ENCODE measurements at places on chromosomes 12 and 14.

GRCh38 chr12:15855646-15856045 lies 26.5 kb upstream of the STRAP start:
- DNase-seq, result no peak

DNA sequence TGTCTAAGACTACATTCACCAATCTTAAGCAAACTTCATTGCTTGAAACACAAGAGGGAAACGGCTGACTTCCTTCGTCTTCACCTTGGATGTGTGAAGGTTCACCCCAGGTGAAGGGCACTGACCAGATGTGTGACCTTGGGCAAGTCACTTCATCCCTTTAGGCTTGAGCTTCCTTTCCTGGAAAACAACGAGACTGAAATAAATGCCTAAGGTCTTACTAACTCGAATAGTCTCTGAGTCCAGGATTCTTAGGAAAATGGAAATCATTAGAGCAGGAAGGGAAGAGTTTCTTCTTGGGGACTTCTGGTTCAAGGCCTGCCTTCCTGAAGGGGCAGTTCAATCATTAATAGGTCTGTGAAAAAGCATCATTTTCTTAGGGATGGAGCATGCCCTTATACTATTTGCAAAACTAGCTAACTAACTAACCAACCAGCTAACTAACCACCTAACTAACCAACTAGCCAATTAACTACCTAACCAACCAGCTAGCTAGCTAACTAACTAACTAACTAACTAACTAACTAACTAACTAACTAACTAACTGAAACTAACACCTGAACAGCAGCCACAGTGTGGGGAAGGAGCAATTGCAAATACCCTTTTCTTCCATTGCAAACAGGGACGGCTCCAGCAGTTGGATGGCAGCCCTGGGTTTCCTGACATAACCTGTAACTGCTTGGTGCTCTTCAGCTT lies 31.5 kb upstream of the EMP1 start:
- DNase-seq, result no peak

- DNase-seq, result peak; percentile 62
Observed at GRCh38 chr12:66087365-66087943, 43.1 kb downstream of the LLPH start.

GRCh38 chr12:113347892-113348291 lies 10.5 kb upstream of the PLBD2 start:
- DNase-seq, result no peak

DNA sequence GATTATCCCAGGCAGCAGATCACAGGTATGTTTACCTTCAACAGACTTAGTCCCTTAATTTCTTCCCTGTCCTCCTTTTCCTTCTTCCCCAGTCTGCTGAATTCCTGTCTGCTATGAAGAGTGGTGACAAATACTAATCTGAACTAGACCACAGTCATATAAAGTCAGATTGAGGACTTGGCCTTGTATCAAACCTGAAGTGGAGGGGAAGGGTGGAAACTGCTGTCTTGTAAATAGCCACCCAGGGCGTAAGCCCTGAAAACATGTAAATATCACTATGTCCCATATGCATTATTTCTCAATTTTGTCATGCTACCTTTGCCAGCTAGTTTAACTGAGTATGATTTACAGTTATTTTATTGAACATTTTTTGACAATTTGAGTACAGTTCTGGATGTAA lies 368.0 kb downstream of the CCDC91 start:
- no peak for DNase-seq

DNA sequence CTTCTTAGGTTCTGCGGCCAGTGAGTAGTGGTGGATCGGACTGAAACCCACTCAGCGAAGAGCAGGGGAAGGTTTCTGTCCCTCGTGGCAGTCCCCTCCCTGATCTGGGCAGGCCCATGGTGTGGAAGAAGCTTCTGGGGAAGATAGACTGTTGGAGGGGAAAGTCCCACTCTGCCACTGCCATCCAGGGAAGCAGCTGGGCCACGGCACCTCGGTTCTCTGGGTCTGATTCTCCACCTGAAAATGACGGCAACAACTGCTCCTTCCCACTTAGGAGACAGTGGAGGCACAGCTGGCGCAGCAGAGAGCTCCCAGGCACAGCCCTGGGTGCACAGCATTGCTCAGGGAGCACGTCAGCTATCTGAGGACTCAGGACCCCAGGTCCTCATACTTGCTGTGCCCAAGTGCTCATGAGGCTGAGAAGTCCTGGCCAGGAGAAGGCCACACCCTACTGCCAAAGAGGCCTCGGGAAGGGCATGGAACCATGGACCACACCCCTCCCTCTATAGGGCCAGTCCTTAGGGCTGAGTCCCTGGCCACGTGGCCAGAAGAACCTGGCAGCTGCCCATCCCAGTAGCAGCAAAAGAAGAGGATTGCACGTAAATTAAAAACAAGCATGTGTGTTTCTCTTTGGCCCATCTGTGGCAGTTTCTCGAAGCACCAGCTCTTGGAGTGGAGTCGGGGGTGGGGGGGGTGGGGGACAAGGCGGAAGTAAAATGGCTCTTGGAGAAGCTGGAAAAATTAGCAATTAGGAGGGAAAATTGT lies 85.3 kb upstream of the BCL11B start:
- DNase-seq, result no peak
